ENCODE measurements at places on chromosomes 13 and 19.

DNA sequence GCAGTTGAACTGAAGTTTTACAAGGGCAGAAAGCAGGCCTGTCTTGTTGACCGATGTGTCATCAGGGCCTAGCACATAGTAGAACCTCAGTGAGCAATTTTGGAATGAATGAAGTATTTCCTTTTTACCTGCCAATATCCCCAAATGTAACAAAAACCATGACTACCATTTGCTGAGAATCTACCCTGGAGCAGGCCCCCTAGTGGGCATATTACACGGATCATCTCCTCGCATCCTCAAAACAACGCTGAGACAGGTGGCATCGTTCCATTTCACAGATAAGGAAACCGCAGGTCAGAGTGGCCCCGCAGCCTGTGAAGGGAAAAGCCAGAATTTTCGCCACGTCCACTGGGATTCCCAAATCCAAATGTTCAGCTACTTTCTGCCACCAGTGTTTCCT is 77.9 kb downstream of the CACNA1A start:
- DNase-seq = no peak

DNA sequence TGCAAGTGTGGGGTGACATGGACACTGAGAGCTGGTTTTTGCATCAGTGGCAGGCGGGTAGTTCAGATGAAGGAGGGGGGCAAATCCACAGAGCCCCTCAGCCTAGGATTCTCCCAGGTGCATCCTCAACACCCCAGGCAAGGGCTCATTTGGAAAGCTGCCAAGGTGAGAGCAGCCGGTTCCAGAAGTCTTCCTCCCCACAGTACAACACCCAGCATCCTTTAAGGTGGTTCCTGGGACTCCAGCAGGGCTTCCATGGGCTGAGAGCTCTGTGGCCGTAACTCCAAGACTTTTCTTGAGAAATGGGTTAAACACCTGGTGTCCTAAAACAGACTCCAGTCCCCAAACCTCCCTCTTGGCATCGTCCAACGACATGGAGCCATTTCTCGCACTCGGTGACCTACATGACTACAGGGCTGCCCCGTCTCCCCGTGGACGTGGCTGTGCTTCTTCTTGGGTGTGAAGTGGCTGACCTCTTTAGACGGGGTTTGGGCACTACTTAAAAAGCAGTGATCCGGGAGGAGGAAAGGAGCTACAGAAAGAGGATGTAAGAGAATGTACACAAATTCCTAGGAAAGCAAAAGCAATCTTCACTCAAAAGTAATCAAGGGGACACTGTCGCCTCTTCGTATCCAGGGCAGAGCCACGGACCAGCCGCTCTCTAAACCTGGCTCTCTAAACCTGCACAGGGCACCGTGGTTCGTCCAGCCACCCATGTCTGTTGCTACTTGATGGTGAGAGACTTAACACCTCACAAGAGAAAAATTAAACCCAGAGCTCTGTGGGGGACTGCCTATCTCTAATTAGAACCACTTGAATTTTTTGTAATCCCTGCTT is 25.5 kb downstream of the RANBP3 start:
- DNase-seq = no peak

DNA sequence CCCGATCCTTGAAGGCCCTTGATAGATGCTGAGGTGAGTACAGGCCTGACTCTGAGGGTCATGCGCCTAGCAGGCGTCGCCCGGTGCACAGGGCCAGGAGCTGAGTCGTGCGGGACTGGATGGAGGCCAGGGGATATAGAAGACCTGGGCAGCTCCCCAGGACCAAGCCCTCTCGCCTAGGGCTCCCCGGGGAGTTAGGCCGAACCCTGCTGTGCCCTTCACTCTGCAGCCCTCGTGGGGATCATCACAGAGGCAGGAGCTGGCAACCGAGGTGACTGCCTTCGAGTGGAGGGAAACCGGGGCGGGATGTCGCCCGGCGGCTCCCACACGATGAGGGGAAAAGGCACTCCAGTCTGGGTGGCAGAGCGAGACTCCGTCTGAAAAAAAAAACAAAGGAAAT is 11.7 kb downstream of the CSNK1G2 start:
- DNase-seq = no peak

DNA sequence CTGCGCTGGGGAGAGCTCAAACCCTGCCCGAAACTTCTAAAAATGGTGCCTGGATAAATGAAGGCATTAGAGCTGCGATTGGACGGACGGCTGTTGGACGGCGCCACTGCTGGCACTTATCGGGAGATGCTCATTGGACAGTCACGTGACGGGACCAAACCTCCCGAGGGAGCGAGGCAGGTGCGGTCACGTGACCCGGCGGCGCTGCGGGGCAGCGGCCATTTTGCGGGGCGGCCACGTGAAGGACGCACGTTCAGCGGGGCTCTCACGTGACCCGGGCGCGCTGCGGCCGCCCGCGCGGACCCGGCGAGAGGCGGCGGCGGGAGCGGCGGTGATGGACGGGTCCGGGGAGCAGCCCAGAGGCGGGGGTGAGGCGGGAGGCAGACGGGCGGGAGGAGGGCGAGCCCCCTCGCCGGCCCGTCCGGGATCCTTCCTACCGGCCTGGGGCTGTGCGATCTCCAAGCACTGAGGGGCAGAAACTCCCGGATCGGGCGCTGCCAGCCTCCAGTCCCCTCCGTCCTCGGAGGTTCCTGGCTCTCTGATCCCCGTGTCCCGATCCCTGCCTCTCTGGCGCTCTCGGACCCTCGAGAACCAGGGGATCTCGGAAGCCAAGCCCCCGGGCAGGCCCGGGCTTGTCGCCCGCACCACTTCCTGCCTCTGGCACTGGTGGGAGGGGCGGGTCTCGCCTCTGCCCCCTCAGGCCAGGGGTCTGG is at the start of gene BAX:
Gene BAX (plus strand): TSS at position 281 of the 713 bp plus-strand sequence. CDS start 54 bp downstream, at position 335.
- DNase-seq = peak; percentile 66

DNA sequence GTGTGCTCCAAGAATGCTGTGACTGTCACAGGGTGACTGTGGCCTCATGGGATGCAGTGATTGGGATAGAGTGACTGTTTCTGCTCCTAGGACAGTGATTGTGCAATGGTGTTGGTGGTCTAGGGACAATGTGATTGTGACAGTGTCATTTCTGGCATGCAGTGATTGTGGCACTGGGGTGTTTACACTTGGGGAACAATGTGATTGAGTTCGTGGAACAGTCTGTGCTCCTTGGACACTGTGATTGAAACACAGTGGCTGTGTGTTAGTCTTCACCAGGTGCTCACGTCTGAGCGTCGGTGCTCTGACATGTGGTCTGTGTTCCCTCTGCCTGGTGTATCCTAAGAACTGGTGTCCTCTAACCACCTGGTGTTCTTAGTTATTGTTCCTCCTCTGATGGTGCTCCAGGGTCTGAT is 1.7 kb downstream of the PDE4A start:
- DNase-seq = no peak

DNA sequence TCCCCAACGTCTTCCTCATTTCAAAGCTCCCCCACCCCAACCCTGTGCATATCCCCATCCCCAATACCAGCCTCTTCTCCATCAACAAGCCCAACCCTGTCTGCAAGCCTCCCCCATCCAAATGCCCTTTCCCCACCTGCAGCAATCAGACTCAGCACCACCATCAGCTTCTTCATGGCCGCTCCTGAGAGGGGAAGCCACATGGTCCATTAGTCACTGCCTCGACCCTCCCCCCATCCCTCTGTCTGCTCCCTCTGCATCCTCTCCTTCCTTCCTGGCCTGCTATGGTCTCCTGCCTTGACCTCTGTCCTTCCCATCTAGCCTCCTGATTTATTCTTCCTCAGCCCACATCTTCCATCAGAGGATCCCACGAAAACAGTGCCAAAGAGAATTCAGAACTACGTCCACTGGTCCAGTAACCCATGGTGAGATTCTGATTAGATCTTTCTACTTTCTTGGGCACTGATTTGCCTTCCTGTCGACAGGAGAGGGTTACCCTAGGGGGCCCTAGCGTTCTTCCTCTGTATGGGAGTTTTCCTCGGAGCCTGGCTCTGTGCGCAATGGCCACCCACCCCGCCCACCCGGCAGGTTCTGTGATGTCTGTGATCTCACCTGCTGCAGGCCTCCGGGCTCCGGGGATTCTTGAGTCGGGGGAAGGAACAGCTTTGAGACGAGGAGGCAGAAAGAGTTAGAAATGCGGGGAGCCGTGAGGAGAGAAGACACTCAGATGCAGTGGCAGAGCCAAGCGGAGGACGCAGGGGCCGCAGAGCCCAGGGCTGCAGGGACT is 1.3 kb downstream of the KLK6 start:
- DNase-seq = no peak

DNA sequence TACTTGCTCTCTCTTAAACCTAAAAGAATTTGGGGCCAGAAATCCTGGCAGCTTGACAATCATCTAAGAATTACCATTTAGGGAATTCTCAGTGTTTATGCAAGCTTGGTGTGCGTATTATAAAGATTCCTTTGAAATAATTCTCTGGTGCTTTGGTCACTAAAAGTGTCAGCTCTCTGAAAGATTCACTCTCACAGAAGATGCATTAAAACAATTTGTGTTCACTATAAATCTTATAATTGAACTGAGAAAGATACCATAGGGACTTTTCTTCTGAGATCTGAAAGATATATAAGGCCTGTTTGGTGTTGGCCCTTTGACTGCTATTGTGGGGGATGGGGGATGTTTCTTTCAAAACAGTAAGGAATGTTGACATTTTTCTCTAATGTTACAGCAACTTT is 27.3 kb downstream of the EPSTI1 start:
- no peak for DNase-seq

GRCh38 chr19:40420451-40420765 is 5.4 kb downstream of the SERTAD1 start:
- DNase-seq = no peak

DNA sequence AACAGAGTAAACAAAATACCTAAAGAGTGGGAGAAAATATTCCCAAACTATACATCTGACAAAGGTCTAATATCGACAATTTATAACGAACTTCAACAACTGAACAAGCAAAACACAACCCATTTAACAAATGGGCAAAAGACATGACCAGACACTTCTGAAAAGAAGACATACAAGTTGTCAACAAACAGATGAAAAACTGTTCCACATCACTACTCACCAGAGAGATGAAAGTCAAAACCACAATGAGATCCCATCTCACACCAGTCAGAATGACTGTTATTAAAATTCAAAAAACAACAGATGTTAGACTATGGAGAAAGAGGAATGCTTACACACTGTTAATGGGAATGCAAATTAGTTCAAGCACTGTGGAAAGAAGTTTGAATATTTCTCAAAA is 233.8 kb upstream of the EDNRB start:
- DNase-seq = no peak

DNA sequence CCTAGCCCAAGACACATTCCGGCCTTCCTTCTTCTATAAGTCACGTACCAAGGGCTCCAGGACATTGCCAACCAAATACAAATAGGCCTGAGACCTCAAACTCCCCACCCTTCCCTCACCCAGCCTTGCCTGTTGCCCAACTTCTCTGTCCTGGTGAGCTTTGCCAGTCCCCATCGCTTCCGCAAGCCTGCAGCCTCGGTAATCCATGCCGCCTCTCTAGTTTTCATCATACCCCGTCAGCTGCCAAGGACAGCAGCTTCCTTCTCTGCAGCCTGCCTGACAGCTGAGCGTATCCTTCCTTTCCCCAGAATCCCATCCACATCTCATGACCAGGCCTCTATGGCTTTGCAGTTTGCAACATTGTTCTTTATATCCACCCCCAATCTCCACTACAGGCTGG is 36.6 kb upstream of the POMP start:
- no peak for DNase-seq

- DNase-seq = no peak
Observed at GRCh38 chr13:109684824-109685202, 101.6 kb downstream of the IRS2 start.

- DNase-seq = no peak
Observed at GRCh38 chr13:75147946-75148345, 334.0 kb downstream of the TBC1D4 start.

DNA sequence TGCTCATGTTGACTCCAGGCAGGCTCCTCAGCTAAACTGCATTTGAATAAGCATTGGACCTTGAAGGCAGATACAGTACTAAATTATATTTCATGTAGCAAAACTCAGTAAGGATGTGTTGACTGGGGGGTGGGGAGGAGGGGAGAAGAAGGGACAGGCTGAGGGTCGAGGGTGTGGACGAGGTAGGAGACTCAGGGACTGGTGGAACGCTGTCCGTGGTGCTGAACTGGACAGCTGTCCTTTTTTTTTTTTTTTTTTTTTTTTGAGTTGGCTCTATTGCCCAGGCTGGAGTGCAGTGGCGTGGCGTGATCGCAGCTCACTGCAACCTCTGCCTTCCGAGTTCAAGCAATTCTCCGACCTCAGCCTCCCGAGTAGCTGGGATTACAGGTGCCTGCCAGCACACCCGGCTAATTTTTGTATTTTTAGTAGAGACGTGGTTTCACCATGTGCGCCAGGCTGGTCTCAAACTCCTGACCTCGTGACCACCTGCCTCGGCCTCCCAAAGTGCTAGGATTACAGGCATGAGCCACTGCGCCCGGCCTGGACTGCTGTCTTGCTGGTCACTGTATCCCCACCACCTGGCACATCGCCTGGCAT is 33.2 kb upstream of the CASP14 start:
- DNase-seq = no peak

GRCh38 chr19:31185261-31185660 is 164.0 kb downstream of the TSHZ3 start:
- DNase-seq = no peak

DNA sequence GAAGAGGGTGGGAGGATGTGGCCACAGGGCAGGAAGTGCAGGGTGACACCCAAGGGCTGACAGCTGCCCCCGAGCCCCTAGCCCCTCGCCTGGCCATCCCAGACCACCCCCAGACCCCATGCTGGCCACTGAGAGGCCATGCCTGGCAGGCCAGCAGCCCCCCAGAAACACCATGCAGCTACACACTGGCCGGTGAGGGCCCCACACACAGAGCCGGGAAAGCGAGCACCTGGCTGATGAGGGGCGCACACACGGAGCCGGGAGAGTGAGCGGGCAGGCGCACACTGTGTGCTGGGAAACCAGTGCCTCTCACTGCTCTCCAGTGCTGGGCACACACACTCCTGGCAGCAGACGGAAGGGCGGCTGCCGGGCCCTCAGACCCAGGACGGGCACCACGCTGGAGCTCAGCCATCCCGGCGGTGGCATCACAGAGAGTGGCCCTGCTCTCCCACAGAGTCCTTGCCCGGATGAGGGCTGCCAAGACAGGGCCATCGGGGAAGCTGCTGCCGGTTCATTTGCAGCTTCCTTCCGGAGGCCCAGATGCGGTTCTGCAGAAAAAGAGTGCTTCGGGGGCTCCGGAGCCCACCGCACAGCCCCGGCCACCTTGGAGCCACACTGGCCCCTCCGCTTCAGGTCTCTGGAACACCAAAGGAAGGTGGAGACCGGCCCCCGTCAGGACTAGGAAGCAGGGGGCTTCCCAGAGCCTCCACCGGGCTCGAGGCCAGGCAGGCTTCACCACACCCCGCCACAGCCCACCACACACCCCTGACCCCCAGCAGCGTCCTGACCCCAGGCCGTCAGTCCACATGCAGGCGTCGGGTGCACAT is 76.4 kb downstream of the SPACA7 start:
- DNase-seq = no peak
